ENCODE measurements at places on chromosomes 4 and X.

DNA sequence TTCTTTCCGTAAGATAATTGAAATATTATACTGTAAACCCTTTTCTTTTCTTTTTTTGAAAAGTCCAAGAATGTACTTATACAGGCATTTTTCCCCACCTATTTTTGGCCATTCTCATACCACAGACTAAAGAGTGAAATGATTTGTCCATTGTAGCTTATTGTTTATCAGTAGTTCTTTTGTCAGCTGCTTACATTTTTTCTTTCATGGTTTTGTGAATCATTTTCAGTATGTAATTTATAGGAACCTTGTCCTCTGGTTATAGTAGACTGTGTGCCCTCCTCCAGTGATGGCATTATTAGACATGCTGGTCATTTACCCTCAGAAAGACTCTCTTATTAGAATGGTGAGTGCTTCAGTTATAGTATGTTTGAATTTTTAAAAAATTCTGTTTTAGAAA is 56.7 kb downstream of the CCKAR start:
- DNase-seq, result no peak

- peak; percentile 0 for DNase-seq
These were observed 880 bp downstream of the UNC5C start for GRCh38 chr4:95547715-95548471.

DNA sequence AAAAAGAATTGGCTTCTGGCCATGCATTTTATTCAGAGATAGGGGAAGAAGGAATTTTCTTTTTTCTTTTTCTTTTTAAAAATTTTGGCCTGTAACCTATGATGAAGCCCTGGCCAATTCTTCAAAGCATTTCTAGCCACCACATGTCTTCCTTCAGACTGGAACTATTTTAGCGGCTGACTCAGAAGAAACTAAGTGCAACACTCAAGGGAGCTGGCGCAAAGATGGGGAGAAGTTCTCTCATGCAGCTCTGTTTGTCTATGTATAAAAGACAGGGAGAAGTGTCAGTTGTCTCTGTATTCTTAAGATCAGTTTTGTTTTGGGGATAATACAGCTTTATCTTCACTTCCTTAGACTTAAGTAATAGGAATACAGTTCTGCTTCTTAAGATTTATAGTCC is 46.1 kb downstream of the MBNL3 start:
- DNase-seq, result no peak

DNA sequence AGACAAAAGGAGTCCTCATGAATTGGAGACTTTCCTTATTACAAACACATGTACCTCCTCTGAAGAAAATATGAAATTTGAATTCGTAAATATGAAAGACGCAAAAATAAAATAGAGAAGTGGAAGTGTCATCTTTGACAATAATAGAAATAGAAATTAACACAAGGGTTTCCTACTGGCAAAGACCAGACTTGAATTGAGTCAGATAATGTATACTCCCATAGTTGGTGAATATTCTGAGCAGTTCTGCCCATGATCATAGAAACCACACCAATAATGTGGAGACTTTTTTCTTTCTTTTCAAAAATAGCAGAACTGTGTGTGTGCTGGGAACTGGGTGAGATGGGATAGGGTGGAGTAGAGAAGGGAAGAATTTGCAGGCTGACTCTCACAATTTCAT is 277.7 kb upstream of the TET2 start:
- no peak for DNase-seq

- DNase-seq, result no peak
These were observed 74.5 kb downstream of the GEMIN8 start for GRCh38 chrX:13955095-13955647.

DNA sequence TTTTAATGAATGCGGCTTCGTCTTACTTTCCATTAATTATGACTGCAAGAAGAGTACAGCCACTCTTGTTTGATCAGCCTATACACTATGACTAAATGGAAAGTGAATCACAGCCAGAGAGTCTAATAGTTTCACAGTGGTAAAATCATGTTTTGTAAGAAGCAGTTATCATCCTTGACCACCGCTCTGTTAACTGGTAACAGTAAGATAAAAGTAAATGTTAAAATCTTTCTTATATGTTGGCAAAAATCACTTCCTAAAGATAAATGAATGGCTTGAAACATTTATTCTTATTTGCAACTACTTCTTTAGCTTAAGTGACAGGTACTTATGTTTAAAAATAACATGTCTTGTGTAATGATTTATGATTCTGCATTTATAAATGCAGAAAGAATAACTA is 13.2 kb downstream of the GALNT7 start:
- no peak for DNase-seq

- no peak for DNase-seq
These were observed 10.4 kb downstream of the TMSB4X start for GRCh38 chrX:12985331-12985730.

- no peak for DNase-seq
These were observed 15.8 kb downstream of the TRPC5 start for GRCh38 chrX:112066813-112067212.

DNA sequence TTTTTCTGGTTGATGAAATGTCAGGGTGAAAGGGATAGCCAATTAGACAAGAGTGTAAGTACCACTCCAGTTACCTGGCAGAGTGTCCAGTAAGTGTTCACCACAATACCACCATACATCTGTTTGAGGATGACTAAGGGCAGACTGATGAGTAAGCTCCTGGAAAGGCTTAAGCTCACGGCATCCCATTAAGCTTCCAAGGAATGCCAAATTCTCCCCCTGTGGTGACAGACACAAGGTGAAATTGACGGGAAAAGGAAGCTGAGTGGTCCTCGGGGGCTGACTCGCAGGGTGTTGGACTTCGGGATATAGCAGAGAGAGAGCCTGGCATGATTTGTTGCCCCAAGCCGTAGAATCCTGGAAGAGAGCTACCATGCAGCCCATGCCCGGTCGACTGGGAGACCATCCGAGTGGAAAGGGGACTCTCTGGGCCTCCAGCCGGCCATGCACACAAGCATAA is 7.6 kb upstream of the BST1 start:
- no peak for DNase-seq

- DNase-seq, result no peak
These were observed 33.5 kb downstream of the PWWP3B start for GRCh38 chrX:106201502-106202178.

- DNase-seq, result no peak
These were observed 105.6 kb upstream of the PGRMC2 start for GRCh38 chr4:128393101-128393704.

DNA sequence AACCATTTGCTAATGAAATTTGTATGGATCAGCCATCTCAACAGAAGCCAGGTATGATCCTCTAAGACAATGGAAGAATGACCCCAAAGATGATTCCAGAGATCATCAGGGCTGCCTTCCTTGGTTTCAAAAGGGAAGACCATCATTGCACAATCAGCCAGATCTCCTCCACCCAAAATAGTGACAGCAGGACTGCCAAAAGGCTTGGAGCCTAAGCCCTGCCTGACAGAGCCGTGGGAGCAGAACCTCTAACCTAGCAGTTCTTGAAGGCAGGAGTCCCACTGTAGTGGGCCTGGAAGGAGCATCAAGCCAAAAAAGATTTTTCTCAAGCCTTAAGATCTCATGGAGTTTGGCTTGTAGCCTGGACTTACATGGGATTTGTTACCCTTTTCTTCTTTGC is 226.0 kb downstream of the RASL11B start:
- DNase-seq, result no peak

Data from activated CD8-positive, alpha-beta memory T cell treated with anti-CD3 and anti-CD28 coated beads for 48 hours (primary cell).